Mesenchymal stem cell (in vitro differentiated cells and primary cell): ENCODE measurements at places on chromosomes 3 and 15.

DNA sequence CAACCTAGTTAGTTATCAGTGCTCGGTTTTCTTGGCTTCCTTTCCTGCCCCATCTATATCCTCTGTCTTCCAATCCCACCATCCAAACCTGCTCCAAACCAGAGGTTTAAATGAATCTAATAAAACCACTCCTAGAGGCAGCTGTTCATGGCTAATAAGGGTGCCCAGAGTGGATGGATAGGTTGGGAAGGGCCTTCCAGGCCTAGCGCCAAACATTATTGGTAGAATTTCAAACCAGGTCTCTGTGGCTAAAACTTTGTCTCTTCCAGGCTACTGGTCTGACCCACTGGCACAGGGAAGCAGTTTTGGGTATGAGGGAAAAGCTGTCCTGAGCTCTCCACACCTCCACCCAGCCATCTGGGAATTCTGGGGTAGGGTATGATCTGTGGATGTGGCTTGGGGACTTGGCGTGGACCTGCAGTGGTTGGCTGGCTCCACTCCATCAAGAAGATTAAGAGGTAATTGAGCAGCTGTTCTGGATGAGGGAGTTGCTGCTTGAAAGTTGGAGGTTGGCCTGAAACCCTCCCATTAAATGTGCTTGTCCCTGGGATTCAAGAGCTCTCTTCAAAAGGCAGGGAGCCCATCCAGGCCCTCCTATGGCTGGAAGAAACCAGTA is 29.3 kb upstream of the INSYN1 start:
- DNase-seq = no peak

DNA sequence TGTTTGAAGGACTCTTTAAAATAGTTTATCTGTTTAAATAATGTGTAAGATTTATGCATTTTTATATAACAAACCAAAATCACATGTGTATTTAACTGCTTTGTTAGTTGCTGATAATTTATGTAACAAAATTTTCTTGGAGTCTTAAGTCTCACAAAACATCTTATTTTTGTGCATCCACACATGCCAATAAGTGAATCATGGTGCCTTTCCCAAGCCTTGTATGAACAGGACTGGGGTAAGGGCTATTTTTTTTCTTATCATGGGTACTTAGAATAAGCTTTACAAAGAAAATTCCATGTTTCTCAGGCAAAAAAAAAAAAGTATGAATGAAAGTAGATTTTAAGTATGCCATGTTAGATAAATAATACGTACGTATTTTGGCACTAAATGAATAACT is 132.9 kb upstream of the LRRFIP2 start:
- no peak for DNase-seq

GRCh38 chr15:47929138-47929803 is 191.5 kb upstream of the SLC24A5 start:
- DNase-seq = no peak

DNA sequence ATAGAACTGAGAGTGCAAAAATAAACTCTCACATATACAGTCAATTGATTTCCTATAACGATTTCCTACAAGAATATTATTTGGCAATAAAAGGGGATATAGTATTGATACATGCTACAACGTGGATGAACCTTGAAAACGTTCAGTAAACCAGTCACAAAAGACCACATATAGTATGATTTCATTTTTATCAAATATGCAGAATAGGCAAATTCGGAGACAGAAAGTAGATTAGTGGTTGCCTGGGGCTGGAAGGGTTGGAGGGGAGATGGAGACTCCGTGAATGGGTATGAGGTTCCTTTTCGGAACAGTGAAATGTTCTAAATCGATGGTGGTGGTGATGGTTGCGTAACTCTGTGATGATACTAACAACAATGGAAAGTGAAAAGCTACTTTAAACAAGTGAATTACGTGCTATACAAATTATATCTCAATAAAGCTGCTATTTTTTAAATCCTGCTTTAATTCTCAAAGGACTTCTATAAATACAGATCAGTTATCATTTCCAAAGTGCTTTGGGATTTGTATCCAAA is 6.0 kb downstream of the APOD start:
- DNase-seq = no peak

- DNase-seq = no peak
Observed at GRCh38 chr3:180947761-180948390, 35.4 kb downstream of the FXR1 start.

DNA sequence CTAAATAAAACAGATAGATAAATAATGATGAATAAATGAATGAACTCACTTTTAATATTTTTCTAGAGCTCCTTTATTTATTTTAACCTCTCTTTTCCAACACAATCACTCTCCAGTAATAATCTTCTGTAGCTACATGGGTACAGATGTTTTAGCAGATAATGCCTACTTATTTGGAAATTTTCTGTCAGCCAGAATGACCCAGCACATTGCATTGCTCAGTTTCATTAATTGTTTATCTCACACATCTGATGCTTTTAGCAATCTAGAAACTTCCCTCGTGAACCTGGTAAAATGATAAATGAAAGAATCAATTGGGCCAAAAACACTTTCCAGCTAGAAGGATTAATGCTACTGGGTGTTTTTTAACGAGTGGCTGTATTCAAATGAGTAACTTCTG is 14.9 kb upstream of the MYH15 start:
- DNase-seq = no peak

GRCh38 chr15:57993409-57994145 is 71.9 kb downstream of the ALDH1A2 start:
- DNase-seq = no peak

DNA sequence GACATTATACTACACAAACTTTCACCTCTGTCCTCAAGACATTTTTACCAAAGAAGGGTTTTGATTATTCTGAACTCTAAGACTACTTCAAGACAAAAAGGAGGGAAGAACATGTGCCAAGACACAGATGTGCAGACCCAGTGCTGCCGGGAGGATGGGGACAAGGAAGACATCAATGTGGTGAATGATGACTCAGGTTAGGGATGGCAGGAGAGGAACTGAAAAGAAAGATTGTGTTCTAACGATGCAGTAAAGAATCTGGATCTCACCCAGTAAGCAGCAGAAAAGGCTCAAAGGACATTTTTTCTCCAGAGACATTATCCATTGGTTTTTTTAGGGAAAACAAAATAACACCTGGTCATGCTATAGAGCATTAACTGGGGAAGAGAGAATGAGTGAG is 449.9 kb upstream of the NR2F2 start:
- no peak for DNase-seq

GRCh38 chr15:70066447-70066846 is 31.3 kb downstream of the TLE3 start:
- DNase-seq = no peak

DNA sequence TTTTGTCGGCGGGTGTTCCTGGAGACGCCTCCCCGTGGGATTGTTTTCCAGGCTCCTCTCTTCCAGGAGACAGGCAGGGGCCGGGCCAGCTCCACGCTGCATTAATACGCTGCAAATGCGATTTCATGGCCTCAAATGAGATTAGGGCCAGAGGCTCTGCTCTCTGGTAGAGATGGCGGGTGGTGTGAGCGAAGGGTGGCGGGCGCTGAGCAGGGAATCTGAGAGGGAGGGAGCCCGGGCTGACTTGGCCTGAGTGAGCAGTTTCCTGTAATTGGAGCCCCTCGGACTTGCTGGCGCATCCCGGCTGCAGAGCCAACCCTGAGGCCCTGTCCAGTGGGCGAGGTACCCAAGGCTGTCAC is 7.4 kb upstream of the CCDC33 start:
- no peak for DNase-seq

- DNase-seq = no peak
Observed at GRCh38 chr3:42749025-42749752, 23.9 kb downstream of the CCDC13 start.

DNA sequence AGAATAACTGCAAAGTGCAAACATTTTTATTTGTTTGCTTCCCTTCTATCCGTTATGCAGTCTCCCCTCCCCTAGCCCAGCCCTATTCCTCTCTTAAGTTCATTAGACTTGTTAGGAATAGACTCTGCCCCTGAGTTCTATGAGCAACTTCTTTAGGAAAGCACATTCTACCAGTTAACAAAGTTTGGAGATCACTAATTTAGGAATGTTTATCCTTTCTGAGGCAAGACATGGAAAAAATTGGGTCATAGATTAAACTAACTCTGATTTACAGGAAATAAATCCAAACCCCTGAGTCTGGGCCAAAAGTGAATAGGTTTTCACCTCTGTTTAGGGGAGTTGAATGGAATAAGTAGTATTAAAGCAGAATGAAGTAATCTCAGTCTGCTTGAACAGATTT is 34.4 kb downstream of the C3orf80 start:
- no peak for DNase-seq
